Endodermal cell (in vitro differentiated cells): ENCODE measurements at places on chromosomes 11 and 22. TPM values are rescaled to one million over a fixed set of nuclear protein-coding genes. Genes with fewer than 3 reads are reported as not detected.

- no peak for DNase-seq
Measured at GRCh38 chr11:44269369-44270351, 40.3 kb downstream of the ALX4 start.

GRCh38 chr11:131845255-131845654, 474.8 kb downstream of the NTM start:
- DNase-seq: peak; percentile 76

DNA sequence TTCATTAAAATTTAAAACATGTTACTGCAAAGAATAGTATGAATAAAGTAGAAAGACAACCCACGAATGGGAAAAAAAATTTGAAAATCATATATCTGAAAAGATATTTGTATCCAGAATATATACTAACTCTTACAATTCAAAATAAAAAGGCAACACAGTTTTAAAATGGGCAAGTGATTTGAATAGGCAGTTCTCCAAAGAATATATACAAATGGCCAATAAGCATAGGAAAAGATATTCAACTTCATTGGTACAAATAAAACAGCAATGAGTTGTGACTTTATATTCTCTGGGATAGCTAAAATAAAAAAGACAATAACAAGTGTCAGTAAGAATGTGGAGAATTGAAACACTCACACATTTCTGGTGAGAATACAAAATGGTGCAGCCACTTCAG, 41.6 kb upstream of the FAM181B start:
- DNase-seq: no peak

Gene OR4D5
- total RNA-seq: not detected in 3 replicates

GRCh38 chr22:21726650-21727049, 8.9 kb downstream of the YPEL1 start:
- peak; percentile 92 for DNase-seq

DNA sequence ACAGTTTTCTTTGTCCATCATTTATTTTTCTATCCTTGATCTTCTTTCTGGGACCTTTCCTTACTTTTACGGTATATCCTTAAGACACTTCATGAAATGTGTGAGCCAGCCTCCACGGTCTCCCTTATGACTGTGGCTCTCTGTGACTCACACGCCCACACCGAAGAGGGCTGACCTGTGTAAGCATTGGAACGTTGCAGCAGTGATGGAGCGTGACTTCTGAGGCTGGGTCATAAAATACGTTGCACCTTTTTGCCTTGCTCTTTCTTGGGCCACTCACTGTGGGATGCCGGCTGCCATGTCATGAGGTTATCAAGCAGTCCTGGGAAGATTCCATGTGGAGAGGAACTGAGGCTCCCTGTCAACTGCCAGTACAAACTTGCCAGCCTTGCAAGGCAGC, 96.3 kb upstream of the RAB1B start:
- DNase-seq: no peak

DNA sequence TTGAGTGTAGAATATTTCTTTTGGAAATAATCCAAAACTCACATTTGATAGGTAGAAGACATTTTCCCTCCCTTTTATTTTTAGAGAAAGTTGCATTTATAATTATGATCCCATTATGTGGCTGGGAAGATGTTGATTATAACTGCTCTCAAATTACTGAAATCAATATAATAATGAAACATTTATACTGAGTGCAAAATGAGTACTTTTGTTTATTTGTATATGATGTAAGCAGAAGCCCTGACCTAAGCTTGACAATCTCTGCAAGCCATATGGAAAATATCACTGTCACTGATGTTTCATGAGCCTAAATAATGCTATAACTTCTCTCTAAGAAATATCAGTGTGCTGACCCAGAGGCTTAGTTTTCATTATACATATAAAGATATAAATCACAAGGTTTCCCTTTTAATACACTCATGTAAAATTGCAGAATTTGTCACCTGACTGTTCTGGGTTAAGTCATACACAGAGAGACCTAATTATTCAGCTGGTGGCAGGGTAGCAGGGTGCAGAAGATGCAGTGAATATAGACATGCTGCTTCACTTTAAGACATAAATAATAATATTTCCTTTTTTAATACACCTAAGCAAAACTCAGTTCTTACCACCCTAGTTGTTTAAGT, 99.2 kb downstream of the BBOX1 start:
- DNase-seq: no peak

DNA sequence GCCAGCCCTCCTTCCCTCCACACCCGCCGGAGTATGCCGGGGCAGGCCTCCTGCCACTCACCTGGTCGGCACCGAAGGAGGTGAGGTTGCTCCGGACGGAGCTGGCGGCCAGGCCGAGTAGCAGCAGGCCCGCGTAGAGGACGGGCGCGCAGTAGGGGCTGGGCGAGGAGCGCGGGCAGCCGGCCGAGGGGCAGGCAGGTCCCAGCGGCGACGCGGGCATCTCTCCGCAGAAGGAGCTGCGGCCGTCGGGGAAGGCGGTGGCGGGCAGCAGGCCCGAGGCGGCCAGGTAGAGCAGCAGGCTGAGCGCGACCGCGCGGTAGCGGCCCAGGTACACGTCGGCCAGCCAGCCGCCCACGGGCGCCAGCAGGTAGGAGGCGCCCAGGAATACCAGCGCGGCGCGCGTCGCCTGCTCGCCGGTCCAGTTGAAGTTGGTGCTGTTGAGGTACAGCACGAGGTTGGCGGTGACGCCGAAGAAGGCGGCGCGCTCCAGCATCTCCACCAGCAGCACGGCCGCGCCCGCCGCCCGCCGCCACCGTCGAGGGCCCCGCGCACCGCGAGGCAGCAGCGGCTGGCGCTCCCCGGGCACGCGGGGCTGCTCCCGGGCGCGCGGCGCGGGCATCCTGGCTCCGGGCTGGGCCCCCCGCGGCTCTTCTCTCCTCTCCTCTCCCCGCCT, 907 bp downstream of the SLC15A3 start:
- DNase-seq: peak; percentile 80

- DNase-seq: peak; percentile 76
Measured at GRCh38 chr22:37425800-37426705, 1.2 kb downstream of the ELFN2 start.

- DNase-seq: no peak
Measured at GRCh38 chr11:65206441-65206841, 24.7 kb downstream of the CAPN1 start.

DNA sequence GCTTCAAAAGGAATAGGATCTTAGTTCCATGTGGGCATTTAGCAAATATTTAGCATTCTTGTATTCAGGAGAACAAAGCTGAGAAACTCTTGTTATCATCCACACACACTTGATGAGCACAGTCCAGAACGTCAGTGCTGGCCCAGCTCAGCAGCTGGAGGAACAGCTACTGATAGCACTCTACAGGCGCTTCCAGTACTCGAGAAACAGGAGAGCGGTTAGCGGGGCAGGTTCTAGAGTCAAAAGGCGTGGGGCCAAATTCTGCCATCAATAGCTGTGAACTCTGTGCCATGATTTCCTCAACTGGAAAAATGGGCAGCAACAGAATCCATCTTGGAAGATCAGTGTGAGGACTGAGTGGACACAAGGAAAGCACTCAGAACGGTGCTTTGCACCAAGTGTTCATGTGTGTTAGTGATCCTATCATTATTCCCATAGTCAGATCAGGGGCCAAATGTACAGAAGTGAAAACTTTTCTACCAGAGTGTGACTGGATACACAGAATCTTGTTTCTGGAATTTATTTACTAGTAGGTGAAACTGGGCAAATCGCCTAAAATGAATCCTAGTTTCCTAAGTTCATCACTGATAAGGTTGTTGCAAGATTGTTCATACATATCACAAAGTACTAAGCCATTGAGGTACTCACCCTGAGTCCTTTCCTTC, 3.2 kb downstream of the JOSD1 start:
- DNase-seq: no peak

GRCh38 chr22:49036513-49036912, 791.2 kb downstream of the BRD1 start:
- DNase-seq: no peak

GRCh38 chr11:72752088-72752914, at the start of gene ARAP1:
TSS of gene ARAP1 (minus strand) at chr11:72752408. CDS start at chr11:72727128, 25,280 bp downstream.
- peak; percentile 94 for DNase-seq

GRCh38 chr22:37226514-37226913, 14.2 kb upstream of the SSTR3 start:
- DNase-seq: no peak

DNA sequence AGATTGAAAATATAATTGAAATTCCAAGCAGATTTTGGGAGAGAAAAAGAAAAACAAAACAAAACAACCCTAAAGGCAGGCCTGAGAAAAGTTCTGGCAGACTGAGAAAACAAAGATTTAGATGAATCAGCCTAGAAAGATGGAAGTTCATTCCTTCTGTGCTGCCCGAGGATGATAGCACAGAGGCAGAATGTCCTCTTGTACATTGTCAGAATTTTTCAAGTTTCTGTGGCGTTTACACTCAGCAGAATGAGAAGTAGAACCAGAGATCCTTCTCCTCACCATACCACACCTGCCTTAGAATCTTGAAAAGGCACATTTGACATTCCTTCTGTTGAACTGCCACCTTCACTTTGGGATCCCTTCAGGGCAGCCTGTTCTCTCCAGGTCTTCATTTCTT, 62.5 kb upstream of the IZUMO1R start:
- no peak for DNase-seq

Gene TESMIN
- total RNA-seq: 53.7 and 53.8 TPM in 2 replicates

DNA sequence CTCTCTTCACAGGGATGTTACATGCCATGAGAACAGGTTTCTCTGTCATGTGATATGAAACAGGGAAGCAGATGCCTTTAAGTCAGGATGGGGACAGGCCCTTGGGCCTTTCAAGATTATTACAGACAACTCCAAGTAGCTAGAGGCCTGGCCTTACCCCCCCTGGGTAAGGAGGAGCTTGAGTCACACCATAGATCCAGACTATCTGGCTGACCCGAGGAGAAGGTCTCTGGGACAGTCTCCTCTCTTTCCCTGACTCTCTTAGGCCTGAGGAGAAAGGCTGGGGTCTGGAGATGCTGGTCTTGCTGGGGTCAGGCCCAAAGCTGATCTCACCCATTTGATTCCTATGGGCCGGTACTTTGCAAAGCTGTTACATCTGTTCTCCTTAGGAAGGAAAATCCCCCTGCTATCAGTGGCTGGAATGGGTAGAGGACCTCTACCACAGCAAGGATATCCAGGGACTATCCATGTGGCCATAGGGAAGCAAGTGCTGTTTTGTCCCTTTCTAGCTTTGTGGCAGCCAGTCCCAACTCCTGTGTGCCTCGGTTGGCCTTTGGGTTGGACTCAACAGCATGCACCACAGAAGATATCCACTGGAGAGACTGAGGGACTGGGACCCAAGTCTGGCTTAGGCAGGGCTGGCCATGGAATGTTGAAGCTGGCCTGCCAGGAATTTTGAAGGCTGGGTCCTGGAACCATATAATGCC, 25.2 kb downstream of the RELT start:
- DNase-seq: peak; percentile 32

Gene FHIP1B
- total RNA-seq: 50.6 to 60.3 TPM (median 52.7 TPM) in 3 replicates

DNA sequence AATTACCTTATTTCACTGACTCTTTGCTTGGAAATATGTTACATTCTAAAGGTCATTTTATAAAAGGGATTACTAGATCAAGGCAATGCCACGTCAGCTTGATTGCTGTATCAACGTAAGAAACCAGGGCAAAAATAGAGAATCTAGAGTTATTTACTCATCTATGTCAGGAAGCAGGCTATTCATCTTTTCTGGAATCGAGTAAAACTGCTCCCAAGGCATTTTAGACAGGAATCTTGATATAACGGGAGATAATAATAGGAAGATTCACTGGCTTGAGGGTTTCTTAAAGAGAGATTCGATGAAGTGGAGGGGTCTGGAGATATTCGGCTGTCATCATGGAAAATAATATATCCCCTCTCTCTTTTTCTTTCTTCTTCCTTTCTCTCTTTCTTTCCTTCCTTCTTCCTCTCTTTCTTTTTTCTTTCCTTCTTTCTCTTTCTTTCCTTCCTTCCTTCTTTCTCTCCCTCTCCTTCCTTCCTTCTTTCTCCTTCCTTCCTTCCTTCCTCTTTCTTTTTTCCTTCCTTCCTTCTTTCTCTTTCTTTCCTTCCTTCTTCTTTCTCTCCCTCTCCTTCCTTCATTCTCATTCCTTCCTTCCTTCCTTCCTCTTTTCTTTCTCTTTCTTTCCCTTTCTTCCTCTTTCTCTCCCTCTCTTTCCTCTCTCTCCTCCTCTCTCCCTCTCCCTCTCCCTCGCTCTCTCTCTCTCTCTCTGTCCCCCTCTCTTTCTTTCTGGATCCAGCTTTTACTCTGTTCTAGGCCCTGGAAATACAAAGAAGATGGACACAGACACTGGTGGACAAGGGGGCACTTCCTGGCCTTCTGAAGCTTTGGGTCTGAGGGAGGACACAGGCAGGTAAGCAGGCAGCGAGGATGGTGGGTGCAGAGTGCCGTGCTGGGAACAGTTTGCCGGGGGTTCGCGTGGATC, 18.1 kb upstream of the RASD2 start:
- no peak for DNase-seq

- DNase-seq: no peak
Measured at GRCh38 chr11:36035454-36035853, 91.6 kb downstream of the LDLRAD3 start.

GRCh38 chr22:46538814-46539160, 1.4 kb upstream of the CELSR1 start:
- DNase-seq: no peak

Gene MRGPRF
- 3.3 and 4.7 TPM in 2 replicates for total RNA-seq

DNA sequence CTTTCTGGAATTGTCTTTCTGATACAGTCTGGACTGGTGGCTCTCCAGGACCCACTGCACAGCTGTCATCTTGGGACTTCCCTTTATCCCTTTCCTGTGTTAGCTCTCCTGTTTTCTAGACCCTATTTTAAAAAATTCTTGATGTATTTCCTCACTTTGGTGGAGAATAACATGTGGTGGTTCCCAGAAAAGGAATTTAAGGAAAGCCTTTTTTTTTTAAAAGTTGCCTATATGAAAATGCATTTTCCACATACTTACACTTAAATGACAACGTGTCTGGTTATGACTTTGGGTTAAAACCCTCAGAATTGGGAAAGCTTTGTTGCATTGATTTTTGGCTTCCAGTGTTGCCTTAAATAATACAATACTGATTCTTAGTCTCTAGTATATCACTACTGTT, 400.7 kb downstream of the TMEM135 start:
- DNase-seq: no peak

DNA sequence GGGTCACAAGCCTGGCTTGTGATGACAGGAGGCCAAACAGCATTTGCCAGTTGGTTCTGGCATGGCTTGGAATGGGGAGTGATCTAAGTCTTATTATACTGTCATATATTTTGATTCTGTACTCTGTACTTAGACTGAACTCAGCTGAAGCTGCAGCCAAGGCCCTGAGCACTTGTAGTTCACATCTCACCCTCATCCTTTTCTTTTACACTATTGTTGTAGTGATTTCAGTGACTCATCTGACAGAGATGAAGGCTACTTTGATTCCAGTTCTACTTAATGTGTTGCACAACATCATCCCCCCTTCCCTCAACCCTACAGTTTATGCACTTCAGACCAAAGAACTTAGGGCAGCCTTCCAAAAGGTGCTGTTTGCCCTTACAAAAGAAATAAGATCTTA, 843 bp downstream of the OR56B1 start:
- DNase-seq: no peak

- DNase-seq: peak; percentile 92
Measured at GRCh38 chr22:24521791-24522245, 26.7 kb downstream of the UPB1 start.

Gene SLC17A6
- total RNA-seq: not detected in 3 replicates

DNA sequence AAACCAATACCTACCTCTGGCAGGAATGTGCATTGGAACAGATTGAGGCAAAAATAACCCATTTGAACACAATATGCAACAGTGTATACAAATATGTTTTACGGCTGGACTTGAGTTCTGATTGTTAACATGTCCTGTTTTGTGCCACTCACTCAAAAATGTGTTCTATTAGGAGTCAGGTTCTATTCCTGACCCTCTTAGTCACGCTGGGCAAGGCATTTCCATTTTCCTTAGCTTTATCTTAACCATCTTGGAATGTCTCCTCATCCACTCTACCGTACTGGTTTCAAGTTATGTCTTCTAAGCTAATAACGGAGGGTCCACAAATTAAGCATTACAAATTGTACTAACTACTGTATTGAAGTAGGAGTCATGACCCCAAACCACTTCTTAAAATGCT, 78.6 kb downstream of the MAML2 start:
- DNase-seq: no peak
